ENCODE measurements at places on chromosomes 3 and 15. TPM values are rescaled to one million over a fixed set of nuclear protein-coding genes. Genes with fewer than 3 reads are reported as not detected.
A peak's percentile ranks its signal among the peaks of the same experiment; 100 is the strongest.

GRCh38 chr3:39146611-39147591, 6.5 kb downstream of the CSRNP1 start:
- peak overlapping the region; percentile 95 for H3K27ac ChIP-seq
- DNase-seq = peak; percentile 87
- peaks cover 39% of the 10 kb centered on the region for H3K36me3 ChIP-seq
- H3K4me3 ChIP-seq = peak overlapping the region; percentile 71
- H3K4me1 ChIP-seq = peaks cover 65% of the 10 kb centered on the region

The ARPP21 gene
- total RNA-seq = not detected

DNA sequence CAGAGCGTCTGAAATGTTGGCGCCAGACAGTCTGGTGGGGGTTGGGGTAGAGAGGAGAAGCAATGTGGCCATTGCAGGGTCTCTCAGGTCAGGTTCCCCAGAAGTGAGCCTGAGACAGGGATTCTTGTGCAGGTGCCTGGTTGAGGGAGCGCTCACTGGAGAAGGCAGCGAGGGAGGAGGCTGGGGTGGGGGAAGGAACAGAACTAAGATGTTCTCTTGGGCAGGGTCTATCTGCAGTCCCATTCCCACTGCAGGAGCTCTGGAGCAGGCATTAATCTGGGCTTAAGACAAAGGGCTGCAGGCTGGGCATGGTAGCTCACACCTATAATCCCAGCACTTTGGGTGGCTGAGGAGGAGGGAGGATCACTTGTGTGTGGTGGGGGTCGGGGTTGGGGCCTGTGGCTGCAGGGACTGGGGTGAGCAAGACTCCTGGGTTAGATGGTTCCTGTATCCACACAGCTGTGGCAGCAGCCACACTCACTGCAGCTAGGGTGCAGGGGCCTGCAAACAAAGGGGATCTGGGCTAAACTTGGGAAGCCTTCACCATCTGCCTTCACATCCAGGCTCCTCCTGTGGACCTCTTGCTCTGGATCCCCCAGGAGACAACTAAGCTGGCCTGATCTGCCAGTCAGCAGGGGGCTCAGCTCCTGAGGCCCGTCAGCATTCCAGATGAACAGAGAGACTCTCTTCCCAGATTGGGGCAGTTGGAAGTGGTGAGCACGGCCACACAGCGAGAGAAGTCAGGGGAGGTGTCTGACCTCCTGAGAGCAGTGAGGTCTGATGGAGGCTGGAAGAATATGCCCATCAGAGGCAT, 172.5 kb downstream of the ABHD5 start:
- H3K27me3 ChIP-seq = peaks cover 15% of the 10 kb centered on the region
- no peak overlapping the region for H3K27ac ChIP-seq
- H3K4me1 ChIP-seq = no peaks in the 10 kb centered on the region
- H3K36me3 ChIP-seq = no peaks in the 10 kb centered on the region
- DNase-seq = no peak

- peaks cover 20% of the 10 kb centered on the region for H3K27me3 ChIP-seq
- DNase-seq = no peak
- no peak overlapping the region for H3K4me3 ChIP-seq
Measured at GRCh38 chr3:185961675-185962232, 23.9 kb upstream of the TRA2B start.

The TEX9 gene
- total RNA-seq = 0.76 TPM

- no peak overlapping the region for H3K27ac ChIP-seq
- H3K36me3 ChIP-seq = no peaks in the 10 kb centered on the region
- no peaks in the 10 kb centered on the region for H3K27me3 ChIP-seq
- no peak for DNase-seq
- H3K4me1 ChIP-seq = no peaks in the 10 kb centered on the region
Measured at GRCh38 chr15:97114900-97115760, 784.6 kb downstream of the NR2F2 start.

DNA sequence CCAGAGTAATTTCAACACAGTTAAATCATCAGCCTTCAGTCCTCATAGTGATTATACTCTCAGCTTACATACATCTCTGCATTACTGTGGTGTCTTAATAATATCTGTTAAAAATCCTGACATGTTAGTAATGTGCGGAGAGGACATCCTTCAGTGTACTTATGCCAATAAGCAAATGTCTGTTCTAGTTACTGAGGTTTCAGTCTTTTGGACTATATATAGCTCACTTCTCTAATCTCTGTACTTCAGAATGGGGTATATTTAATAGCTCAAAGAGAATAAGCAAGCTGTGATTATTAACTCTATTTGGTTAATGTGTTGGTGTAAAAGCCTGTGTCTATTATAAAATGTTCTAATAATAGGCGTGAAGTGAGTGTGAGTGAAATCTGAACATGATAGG, 28.9 kb upstream of the OSTN start:
- no peaks in the 10 kb centered on the region for H3K36me3 ChIP-seq
- no peak overlapping the region for H3K27ac ChIP-seq
- H3K4me3 ChIP-seq = no peak overlapping the region
- DNase-seq = no peak
- no peaks in the 10 kb centered on the region for H3K27me3 ChIP-seq

- H3K36me3 ChIP-seq = no peaks in the 10 kb centered on the region
- no peak for DNase-seq
- H3K27me3 ChIP-seq = peaks cover 7% of the 10 kb centered on the region
- H3K4me3 ChIP-seq = no peak overlapping the region
- H3K4me1 ChIP-seq = peaks cover 10% of the 10 kb centered on the region
Measured at GRCh38 chr3:194274424-194275085, 76.6 kb downstream of the CPN2 start.

- H3K27me3 ChIP-seq = no peaks in the 10 kb centered on the region
- peaks cover 46% of the 10 kb centered on the region for H3K4me1 ChIP-seq
- H3K4me3 ChIP-seq = peak overlapping the region; percentile 16
- H3K36me3 ChIP-seq = no peaks in the 10 kb centered on the region
Measured at GRCh38 chr3:196120291-196120951, 38.5 kb upstream of the TFRC start.

DNA sequence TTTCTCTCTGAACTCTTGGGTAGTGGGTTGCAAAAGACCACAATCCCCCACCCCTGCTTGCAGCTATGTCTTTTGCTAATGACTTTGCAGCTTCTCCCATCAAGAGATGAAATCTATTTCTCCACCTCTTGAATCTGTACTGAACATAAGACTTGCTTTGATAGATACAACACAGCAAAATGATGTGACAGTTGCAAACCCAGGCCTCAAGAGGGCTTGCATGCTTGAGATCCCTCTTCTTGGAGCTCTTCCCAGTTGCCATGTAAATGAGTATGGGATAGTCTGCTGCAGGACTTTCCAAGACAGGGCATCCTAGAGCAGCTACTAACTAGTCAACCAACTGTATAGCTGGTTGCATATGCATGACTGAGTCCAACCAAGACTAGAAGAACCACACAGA, 783.6 kb downstream of the PDCD6IP start:
- H3K27me3 ChIP-seq = no peaks in the 10 kb centered on the region
- no peak overlapping the region for H3K27ac ChIP-seq
- DNase-seq = no peak
- no peaks in the 10 kb centered on the region for H3K4me1 ChIP-seq
- no peaks in the 10 kb centered on the region for H3K36me3 ChIP-seq

The RCCD1 gene
- 50.1 TPM for total RNA-seq

DNA sequence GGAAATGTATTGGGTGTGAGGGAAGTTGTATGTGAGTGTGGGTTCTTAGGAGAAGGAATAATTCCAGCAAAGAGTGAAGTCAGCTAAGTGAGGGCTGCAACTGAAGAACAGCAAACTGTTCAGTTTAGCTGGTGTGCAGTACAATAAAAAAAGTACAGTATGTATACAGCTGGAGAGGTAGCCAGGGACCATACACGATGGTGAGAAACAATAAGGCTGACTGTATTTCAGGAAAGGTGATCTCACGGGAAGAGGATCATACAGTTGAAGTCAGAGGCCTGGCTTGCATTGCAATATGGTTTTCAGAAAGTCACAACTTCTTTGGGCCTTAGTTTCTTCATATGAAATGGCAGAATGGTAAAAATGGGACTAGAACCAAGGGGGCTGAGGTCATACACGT, 222.4 kb downstream of the NEK10 start:
- H3K27me3 ChIP-seq = no peaks in the 10 kb centered on the region
- no peaks in the 10 kb centered on the region for H3K4me1 ChIP-seq
- no peak overlapping the region for H3K27ac ChIP-seq
- H3K36me3 ChIP-seq = no peaks in the 10 kb centered on the region
- no peak for DNase-seq

DNA sequence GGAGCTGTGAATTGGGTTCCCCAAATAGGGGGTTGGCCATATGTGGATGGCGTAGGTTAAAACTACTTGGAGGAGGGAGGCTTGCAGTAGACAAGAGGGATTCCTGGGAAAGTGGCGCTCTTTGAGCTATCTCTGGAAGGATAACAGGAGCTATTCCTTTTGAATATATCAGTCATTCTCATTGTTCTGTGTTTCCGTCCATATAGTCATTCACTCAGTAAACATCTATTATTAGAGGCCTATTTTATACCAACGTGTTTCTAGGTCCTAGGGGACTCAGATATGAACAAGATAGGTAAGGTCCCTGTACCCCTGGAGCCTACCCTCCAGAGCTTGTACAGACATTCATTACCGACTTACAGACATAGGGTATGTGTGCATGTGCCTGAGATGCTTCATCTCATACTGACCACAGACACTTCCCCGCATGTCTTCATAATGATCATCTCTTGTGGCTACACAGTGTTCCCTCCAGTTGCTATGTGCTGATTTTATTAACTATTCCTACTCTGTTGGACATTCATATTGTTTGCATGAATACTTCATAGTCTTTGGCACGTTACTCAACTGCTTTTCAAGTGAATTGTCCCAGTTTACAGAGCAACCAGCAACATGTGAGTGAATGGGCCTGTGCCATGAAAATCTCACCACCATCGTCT, 55.8 kb upstream of the VILL start:
- no peak overlapping the region for H3K4me3 ChIP-seq
- no peak overlapping the region for H3K27ac ChIP-seq
- H3K36me3 ChIP-seq = no peaks in the 10 kb centered on the region
- H3K27me3 ChIP-seq = peaks cover 36% of the 10 kb centered on the region
- no peaks in the 10 kb centered on the region for H3K4me1 ChIP-seq

The LRRK1 gene
- total RNA-seq = 1.9 TPM

DNA sequence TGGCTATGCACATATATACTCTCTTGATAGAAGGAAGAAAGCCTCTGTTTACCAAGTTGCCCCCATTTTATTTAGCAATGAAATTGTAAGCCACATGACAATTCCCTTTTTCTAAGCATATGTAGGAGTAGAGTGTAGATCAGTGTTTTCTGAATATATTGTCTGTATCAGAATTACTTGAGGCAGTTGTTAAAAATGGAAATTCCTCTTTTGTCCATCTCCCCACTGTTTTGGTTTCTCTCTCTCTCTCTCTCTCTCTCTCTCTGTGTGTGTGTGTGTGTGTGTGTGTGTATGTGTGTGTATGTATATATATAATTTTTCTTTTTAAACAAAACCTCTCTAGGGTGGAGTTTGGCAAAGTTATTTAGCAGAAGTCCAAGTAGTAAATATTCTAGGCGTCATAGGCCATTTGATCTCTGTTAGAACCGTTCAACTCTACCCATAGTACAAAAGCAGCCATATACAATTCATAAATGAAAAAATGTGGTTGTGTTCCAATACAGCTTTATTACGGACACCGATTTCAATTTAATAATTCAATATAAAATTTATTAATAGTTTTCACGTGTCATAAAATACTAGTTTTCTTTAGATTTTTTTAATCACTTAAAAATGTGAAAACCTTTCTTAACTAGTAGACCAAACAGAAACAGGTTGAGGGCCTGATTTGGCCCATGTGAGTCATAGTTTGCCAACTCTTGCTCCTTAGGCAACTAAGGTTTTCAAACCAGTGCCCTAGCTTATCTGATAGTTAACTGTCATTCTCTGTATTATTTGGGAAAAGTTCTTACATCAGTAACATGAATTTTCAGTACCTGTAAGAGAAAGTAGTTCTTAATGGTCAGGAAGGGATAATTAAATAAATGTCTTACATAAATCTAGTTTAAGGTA, 39.8 kb downstream of the UBE2E1 start:
- H3K36me3 ChIP-seq = peaks cover 10% of the 10 kb centered on the region
- DNase-seq = no peak
- no peaks in the 10 kb centered on the region for H3K27me3 ChIP-seq
- H3K4me3 ChIP-seq = no peak overlapping the region
- peaks cover 7% of the 10 kb centered on the region for H3K4me1 ChIP-seq
